ENCODE measurements at places on chromosomes 16 and 17.

DNA sequence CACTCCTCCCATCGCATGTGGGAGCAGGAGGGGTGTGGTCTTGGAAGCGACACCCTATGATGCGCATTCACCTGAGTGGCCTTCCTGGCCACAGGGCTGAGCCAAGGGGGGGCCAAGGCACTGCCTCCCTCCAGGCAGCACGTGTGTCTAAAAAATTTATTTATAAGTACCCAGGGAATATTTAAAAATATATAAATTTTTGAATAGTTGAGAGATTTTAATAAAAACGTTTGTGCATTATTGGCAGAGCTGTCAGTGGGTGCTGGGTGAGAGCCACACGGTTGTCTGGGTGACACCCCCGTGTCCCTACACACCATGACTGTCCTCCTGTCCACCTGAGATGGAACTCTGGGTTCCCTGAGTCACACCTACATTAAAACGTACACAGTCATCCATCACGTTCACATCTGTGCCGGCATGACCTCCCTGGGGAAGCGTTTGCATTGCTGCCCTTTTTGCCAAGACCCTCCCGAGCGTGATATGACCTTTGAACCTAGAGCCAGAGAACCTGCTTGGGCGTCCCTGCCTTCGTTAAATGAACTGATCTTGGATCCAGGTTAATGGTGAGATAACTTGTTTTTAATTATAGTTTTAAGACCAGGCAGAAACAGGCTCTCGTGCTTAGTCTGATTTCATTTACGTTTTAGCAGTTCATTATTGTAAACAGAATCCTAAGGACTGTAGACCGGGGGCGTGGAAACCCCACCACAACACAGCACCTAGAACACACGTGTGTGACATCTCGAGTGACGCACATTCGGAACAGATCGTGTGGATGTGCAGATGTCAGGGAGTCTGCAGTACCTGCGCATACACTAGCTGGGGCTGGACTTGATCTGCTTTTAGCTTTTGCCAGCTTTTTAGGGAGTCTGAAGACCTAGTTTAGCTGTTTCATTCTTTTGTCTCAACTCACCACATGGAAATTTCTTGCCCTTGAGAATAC lies 192.8 kb upstream of the CHMP6 start:
- no peak for DNase-seq

DNA sequence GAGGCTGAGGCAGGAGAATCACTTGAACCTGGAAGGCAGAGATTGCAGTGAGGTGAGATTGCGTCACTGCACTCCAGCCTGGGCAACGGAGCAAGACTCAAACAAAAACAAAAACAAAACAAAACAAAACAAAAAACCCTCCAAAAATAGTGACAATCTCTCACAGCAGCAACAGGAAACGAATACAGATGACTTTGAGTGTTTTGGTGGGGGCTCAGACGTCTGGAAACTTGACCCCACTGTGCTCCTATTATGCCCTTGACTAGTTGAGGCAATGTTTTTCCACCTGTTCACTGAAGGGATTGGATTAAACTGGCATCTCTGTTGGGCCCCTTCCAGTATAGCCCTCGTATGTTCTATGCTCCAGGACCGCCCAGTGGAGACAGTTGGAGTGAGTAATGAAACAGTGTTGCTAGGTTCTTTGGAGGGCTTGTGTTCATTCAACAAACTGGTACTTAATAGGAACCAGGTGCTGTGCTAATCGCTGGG lies 167.0 kb downstream of the UTP18 start:
- DNase-seq = no peak

DNA sequence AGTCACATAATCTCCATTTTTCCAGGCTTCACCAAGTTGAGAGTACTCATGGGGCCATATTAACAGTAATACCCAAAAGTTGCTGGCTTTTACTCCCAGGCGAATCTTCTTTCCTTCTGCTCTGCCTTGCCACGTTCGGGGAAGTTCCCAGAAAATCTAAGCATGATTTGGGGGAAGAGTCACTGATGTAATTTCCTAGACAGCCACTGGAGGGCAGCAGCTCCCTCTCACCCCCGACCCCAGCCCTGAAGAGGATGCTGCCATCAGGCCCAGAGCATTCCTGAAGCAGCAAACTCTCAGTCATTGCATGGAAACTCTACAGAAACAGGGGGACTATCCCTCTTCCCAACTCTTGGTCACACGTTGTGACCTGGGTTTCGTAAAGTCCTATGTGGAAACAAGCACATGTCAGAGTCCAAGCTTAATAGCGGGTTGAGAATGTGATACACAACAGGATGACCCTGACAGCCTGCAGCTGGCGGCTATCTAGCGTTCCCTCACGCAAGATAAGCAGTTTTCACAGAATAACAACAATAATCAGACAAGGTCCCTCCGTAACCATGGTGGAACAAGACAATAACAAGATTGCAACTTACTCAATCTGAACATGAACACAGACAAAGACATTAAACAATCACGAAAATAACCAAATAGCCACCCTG lies 43.8 kb upstream of the DHX40 start:
- peak; percentile 73 for DNase-seq

DNA sequence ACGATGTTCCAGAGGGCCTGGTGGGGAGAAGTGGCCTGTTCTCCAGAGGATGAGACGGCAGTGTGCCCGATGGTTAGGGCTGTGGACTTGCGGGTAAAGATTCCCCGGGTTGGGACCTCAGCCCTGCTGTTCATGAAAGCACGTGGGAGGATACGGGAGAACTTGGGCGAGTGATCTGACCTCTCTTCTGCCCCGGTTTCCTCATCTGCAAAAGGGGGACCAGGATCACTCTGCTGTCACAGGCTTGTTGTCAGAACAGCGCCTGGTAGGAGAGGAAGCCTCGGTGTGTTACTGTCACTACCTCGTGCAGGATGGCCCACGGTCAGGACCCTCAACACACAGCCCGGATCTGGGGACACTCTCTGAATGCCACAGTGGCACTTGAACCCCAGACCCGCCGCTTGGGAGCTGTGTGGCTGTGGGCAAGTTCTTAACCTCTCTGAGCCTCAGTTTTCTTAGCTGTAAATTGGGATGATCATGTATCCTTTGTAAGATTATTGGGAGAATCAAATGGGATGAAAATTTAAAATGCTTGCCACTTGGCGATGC lies 85.6 kb upstream of the CDC42EP4 start:
- no peak for DNase-seq

- DNase-seq = no peak
These were observed 56.1 kb upstream of the MAF start for GRCh38 chr16:79656553-79657115.

DNA sequence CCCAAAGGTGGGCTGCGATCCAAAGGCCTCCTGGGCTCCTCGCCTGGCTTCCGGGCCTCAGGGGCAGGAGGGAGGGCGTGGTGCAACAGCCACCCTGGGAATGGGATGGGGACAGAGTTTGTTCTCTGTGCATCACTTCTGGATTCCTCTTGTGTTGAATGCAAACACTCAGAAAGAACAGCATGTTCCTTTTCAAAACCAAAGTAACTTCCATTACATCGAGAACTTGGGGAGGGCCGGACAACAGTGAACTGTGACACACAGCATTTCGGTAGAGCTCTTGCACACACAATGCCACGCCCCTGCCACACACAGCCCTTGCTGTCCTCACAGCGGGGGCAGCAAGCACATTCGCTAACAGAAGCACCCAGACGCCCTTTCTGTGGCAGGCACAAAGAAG lies 36.1 kb upstream of the FASN start:
- DNase-seq = no peak

- no peak for DNase-seq
These were observed 41.4 kb upstream of the ANKFN1 start for GRCh38 chr17:56111706-56112485.

DNA sequence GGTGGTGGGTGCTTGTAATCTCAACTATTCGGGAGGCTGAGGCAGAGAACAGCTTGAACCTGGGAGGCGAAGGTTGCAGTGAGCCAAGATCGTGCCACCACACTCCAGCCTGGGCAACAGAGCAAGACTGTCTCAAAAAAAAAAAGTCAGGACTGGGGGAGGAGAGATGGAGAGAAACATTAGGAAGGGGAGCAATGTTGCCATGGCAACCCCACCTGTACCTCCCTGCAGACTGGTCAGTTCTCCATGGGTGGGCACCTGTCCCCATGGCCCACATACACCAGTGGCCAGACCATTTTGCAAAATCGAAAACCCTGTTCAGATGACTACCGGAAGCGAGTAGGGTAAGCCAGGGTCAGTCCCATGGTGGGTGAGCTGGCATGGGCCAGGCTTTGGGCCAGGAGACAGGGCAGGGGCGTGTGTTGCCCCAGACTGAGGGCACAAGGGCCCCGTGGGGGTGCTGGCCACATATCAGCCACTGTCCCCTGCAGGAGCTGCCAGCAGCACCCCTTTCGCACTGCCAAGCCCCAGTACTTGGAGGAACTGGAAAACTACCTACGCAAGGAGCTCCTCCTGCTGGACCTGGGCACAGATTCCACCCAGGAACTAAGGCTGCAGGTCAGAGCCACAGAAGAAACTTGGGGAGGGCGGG lies 14.0 kb downstream of the TSNAXIP1 start:
- no peak for DNase-seq

- no peak for DNase-seq
These were observed 111.6 kb upstream of the HAS3 start for GRCh38 chr16:68993885-68994284.

DNA sequence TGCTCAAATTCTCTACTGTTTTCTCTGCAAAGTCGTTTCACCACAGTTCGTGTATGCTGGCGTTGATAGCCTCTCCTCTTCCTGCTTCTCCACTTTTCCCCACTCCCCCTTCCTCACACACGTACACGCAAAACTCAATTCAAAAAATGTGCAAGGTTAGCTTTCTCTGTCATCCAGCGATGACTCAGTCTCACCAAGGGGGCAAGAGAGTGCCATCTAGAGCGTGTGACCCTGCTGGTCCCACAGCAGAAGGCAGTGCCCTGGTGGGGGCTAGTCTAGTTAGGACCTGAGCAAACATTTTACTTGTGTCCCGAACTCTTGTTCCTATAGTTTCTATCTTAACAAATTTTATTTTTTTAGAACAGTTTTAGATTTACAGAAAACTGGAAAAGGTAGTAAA lies 121.2 kb upstream of the CHMP6 start:
- DNase-seq = peak; percentile 24

- no peak for DNase-seq
These were observed 10.1 kb upstream of the MRPL38 start for GRCh38 chr17:75914643-75915267.

DNA sequence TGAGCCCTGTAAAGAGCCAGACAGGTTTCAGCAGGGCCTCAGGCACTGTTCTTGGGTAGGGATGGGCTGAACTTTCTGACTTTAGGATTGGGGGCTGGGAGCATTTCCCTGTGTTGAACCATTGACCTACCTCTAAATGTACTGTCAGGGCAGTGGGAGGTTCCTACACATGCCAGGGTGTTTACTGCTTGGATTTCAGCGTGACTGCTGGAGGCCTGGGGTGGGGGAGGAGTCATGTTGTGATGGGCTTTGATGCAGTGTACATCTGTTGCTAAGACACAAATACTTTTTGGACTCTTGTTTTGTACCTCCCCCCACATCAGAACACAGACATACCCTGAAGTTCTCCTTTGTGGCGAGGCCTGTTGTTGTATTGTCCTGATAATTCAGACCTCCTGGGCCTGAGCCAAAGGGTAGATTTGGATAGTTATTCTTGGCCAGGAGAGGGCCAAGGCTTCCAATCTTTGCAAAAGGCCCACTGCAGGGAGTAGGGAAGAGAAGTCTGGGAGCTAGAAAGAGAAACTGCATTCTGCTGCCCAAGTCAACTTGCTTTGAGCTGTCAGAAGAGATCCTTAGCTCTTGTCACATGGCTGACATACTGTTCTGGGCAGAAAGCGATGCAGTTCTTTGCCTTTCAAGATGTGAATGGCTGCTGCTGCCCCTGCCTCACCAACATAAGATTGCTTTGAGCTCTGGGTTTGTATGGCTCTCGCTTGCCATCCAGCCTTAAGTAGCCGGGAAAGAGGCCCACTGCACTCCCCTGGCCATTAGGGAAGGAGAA lies 3.7 kb downstream of the NFE2L1 start:
- DNase-seq = peak; percentile 81

GRCh38 chr16:82063456-82064082 lies 28.5 kb downstream of the HSD17B2 start:
- DNase-seq = no peak

DNA sequence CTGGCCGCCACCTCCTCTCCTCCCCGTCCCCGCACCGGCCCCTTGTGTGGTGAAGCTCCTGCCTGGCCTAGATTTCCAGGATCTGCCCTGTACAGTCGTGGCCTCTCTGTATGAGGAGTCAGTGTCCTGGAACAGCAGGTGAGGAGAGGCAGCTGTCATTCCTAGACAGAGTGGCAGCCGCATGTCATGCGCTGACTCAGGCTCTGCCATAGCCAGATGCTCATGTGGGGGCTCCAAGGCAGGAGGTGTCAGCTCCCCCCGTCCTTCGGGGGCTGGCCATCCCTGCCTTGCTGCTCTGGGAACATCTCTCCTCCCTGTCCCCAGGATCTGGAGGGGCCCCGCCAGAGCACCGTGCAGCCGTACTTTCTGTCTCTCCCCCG lies 60.4 kb downstream of the BAIAP2 start:
- no peak for DNase-seq

GRCh38 chr16:17529982-17530760 lies 59.4 kb upstream of the XYLT1 start:
- no peak for DNase-seq

- no peak for DNase-seq
These were observed 6.9 kb upstream of the CHMP6 start for GRCh38 chr17:80984749-80985148.

DNA sequence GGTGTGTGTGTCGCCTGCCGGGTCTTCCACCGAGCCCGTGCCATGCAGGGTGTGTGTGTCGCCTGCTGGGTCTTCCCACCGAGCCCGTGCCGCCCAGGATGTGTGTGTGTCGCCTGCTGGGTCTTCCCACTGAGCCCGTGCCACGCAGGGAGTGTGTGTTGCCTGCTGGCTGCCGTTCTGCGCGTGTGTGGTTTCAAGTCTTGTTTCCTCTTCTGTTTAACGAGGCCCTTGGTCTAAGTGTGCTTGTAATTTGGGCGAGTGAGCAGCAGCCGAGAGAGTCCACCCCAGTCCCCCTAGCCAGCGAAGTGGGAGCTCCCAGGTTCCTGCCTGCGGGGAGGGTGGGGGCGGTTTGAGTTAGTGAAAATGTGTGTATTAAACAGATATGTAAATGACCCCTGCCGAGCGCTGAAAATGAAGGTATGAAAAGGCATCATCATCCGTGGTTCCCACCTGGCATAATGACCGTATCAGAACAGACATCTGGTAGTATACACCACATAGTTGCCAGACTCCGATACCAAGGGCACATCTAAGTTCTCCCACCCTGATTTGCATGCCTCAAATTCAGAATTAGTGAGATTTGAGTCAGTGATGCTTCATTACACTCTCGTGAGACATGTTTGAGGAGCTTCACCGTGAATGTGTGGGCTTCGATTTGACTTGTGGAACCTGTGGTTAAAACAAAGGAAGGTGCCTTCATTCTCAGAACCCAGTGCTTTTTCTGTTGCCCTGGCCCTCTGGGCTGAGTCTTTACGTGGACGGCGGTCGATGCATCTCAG lies 114.5 kb upstream of the CHMP6 start:
- DNase-seq = no peak

DNA sequence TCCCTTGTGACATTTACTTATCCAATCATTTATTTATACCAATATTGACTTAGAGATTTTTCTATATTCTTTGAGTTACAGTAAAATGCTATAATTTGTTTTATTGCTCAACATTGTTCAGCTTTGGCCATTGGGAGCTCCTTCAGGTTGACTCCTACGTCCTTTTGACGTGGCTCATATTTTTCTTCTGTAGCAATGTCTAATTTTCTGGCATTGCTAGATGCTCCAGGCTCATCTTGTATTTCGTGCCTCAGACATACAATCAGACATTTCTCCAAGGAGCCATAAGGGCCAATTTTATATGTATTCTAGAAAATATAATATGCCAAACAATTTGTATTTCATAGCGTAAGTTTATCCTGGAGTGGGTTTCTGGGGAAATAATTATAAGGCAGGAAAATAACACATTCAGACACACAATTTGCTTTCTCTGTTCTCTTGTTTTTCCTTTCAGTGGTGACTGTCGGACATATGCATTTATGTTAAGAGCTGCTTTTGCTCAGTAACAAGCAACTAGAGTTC lies 355.1 kb upstream of the MON1B start:
- no peak for DNase-seq

Data from sigmoid colon (tissue), 7 donors.